Cerebellum (tissue), 4 donors: ENCODE measurements at places on chromosomes 2 and 18.

DNA sequence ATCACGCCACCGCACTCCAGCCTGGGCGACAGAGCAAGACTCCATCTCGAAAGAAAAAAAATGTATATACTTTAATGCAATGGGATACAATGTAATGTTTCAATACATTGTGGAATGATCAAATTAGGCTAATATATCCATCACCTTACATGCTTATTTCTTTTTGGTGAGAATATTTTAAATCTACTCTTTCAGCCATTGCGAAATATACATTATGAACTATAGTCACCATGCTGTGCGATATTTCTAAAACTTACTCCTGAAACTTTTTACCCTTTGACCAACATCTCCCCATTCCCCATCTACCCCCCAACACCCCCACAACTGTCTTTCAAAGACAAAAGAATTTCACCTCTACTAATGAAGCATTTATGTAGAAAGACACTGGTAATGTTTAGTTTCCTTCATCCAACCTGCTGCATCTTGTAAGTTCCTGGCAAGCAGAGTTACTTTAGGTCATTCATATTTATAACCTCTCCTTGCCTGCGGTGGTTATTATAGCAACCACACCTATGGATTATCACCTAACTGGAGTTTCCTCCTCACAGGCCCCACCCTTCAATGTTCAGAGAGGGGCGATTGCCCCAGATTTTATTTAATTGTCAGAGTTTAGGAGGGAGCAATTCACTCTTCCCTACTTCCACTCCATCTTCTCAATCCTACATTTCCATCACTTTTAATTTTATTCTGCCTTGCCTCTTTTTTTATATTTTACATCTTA lies 1.2 kb upstream of the ME2 start:
- DNase-seq: no peak

DNA sequence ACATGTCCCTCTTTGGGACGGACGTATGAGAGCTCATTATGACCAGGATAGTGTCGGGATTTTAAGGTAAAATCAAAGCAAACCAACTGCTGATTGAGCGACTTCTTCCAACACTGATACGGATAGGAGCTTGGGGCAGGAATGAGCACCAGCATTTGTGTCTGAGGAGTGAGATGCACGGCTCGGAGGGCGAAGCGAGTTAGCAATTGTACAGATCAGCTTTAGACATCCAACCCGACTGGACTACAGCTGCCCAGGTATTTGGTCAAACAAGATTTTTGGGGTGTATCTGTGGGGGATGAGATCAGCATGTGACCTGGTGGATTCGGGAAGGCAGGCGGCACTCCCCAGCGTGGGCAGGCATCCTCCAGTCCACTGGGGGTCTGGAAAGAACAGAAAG lies 76.1 kb downstream of the NDUFA10 start:
- no peak for DNase-seq

GRCh38 chr2:53960476-53960875 lies 10.3 kb downstream of the PSME4 start:
- DNase-seq: no peak

DNA sequence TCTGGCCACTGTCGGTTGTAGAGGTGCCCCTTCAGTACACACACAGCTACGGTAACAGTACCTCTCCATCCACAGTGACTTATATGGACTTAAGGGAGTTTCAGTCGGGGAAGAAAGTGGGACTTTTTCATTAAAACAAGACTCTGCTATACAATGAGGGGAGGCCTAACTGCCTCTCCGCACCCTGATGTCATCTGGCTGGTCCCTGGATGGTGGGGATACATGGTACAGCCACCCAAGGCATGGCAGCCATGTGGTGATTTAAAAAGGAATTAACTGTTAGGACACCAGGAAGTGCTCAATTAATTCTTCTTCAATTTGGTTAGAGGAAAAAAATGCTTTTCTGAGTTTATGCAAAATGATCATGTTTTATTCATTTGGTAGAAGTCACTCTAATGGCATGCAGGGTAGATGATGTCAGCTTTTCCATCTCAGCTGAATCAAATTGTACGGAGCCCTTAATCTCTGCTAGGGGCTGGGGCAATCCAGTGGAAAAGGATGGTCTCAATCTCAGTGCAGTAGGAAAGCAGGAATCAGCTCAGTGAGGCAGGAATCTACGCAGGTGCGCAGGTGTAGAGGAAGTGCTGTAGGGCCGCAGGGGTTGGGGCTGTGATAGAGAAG lies 243.9 kb downstream of the PRKCE start:
- DNase-seq: no peak

DNA sequence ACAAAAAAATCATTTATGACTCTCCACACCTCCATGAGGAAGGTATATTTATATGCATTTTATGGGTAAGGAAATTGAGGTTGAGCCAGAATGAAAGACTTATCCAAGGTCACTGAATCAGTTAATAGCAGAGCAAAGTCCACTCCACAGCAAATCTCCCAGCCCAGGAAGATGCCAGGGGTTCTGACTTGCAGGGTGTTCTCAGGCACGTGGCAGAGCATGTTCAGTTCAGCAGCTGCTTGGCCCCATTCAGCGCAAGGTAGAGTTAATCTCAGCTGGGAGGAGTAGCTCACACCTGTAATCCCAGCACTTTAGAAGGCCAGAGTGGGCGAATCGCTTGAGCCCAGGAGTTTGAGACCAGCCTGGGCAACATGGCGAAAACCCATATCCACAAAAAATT lies 17.8 kb upstream of the DGKD start:
- DNase-seq: no peak

DNA sequence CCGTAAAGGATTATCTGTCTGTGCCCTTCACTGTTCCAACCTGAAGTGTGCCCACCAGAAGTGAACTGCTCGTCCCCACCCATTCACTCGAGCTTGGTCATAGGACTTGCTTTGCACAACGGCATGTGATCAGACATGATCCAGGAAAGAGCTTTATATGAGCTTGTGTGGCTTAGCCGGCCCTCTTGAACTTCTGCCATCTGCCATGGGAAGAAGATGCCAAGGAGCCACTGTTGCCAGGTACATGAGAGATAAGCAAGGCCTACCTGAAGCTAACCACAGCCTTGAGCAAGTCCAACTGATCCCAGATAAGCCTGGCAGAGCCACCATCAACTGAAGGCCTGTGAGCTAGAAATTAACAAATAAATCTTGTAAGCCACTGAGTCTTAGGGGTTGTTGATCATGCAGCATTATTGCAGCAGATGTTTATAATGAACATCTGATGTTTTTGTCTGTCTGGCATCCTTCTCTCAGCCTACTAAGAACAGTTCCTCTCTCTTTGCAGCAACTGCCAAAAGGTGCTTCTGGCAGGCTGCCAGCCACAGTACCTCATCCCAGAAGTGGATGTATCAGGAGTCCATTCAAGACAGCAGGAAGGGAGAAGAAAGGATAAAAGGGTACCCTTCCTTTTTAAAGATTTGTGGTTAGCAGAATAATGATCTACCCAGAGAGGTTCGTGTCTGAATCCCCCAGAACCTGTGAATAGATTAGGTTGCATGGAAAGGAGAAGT lies 16.8 kb downstream of the DBI start:
- peak; percentile 42 for DNase-seq

- DNase-seq: no peak
Observed at GRCh38 chr2:119939915-119940314, 73.0 kb upstream of the EPB41L5 start.

DNA sequence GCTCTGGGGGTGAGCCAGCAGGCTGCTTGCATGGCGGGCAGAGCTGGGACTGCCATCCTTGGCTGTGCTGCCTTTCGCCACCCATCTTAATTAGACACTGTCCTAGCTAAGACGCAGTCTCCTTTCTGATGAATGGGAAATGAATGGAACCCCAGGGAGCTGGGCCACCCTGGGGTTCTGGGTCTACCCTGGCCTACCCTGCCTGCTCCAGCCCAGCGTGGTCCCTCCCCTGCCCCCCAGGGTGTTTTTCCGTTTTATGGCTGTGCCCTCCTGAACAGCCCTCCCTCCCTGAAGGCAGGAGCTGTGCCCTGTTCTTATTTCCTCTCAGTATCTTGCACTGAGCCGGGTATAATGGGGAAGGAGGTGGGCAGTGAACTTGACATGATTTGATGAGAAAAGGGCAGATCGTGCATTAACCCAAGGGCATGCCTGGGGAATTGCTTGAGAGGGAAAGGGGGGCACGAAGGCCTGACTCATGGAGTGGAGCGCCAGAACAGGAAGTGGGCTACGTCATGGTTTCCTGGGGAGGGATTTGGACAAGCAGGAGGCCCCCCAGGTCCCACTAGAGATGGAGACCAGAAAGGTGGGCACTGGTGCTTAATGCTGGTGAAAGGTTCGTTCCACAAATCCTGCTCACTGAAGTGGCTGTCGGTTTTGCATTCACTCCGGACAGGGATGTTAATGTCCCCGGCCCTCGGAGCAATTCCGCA lies 165.0 kb downstream of the KLHL29 start:
- peak; percentile 12 for DNase-seq

GRCh38 chr2:120429586-120430500 lies 83.9 kb downstream of the INHBB start:
- DNase-seq: no peak

- DNase-seq: peak; percentile 3
Observed at GRCh38 chr2:118012778-118013177, 1.1 kb downstream of the CCDC93 start.

DNA sequence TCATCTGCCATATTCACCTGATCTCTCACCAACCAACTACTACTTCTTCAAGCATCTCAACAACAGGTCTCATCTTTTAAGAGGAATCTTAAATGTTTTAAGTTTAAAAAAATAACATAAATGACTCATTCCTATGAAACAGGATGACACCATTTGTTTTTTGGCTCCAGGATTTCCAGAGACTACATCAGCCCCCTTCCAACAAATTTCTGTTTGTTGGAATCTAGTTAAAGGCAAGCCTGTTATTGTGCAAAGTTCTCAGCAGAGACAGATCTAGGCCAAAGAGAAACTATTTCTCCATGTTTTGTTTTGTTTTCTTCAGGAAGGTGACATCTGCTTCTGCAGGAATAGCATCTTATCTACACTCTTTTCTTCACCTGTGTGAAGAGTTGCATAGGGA lies 204.8 kb upstream of the SH3BP4 start:
- DNase-seq: no peak

- DNase-seq: no peak
Observed at GRCh38 chr18:69840445-69840844, 107.2 kb downstream of the CD226 start.

DNA sequence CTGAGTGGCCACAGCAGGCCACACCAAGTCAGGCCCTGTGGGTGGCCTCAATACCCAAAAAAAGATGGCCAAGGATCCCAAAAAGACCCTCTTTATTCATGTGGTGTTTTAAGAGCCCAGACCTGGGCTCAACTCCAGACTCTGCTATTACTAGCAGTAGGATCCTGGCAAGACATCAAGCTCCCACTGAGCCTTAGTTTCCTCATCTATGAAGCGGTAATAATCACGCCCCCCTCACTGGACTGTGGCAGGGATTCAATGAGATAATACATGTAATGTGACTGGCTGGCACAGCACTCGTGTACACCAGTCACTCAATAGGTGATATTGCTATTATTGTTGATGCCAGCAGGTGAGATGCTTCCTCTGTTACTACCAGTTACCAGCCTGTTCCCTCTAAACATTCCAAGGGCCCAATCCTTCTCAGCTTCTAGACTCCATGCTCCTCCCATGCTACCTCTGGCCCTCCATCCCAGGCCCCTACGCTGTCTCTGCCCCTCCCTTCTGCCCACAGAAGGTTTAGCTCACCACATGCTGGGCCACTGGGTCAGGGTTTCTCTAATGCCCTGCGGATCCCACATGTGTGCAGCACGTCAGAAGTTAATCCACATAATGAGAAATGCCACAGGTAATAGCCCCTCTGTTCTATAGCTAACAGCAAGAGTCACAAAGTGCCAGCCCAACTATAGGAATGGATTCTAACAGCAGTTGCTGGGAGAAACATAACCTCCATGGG lies 51.2 kb downstream of the SLC4A5 start:
- peak; percentile 25 for DNase-seq

GRCh38 chr2:121960251-121960650 lies 204.8 kb downstream of the TSN start:
- DNase-seq: no peak

DNA sequence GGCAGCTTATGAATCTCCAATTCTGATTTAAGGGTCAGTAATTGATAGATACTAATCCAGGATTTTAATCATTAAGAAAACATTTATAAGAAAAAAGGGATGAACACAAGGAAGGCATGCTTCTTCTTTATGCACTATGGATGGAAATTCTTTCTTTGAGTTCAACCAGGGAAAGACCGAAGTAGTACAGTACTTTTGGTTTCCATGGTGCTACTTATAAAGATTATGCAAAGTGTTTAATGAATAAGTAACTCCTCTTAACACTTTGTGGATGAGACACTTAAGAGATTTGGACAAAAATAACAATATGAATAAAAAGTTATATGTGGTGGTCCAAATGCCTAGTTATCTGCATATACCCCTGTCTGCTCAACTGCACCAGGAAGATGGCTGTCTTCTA lies 666.5 kb upstream of the FANCL start:
- no peak for DNase-seq

DNA sequence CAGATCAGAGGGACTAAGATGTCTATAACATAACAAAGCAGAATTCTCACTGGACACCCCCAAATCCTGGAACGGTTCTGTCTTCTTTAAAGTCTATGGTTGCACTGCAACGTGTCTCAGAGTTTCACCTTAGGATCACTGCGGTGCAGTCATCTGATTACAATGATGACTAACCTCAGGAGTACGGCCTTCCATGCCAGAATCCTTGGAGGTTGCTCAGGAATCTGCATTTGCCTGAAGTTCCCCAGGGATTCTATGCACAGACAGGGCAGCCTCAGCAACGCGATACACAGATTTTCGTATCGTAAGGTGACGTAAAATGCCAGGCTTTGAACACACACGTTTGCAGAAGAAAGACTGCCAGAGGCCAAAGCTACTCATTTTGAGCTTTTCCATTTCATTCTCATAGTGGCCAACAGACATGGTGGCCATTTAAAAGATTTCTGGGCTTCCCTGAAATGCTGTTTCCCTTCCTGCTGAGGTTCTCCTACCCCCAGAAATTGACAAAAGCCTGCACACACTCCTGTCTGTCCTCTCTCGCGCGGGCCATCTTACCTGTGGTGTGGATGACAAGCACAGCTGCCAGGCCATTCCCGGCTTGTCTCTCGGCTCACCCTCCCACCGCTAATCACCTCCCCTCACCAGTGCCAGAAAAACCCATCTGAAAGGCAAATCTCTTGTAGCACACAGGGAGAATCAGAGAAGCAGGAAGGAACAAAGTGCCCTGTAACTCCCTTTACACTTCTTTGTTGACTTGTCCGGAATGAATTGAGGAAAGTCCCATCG lies 148.8 kb downstream of the ACKR3 start:
- DNase-seq: no peak

DNA sequence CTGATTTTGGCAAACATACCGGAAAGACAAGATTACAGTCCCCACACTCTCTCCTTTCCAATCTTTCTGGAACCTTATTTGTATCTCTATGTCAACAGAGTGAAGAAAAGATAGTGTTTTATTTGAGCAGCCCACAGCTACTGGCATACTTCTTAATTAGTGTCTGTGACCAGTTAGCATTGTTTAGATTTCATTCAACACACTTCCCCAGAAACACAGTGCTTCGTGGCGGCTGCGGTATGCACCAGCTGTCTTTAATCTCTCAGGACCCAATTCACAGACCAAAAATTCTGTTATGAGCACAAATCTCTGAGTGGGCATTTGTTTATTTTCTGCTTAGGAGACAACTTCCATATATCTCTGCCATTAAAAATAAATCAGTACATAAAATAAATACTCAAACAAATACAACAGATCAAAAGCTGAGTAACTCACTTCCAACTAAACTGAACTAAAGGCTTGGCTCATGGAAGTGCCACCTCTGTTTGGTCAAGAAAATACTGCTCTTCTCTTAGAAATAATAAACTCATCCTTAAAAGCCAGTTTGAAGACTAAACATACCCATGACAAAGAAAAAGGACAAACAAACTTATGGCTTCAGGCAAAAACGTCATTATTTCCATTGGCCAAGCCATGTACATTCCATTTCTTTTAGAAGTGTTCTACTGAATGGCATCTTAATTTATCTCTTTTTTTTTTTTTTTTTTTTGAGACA lies 392.4 kb downstream of the TXNL1 start:
- no peak for DNase-seq
